ENCODE measurements at places on chromosomes 11 and 22.

DNA sequence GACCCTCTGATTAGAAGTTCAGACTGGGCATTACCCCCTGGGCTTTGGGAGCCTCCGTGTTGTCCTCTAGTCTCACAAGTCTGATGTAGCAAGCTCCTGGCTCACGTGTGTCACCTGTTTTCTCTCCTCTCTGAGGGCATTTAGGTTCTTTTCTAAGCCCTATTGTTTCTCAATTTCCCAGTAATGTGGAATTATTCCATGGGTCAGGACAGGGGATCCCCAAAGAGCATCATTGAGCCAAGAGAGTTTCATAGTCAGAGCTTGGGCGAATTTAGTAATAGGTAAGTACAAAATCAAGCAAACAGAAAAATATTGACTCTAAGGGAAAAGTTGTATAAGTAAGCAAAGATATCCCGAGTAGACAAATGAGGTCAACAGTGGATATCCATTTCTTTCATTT is 57.3 kb downstream of the PPP6R2 start:
- DNase-seq = no peak

GRCh38 chr11:8699903-8700302 is 17.3 kb downstream of the RPL27A start:
- DNase-seq = no peak

DNA sequence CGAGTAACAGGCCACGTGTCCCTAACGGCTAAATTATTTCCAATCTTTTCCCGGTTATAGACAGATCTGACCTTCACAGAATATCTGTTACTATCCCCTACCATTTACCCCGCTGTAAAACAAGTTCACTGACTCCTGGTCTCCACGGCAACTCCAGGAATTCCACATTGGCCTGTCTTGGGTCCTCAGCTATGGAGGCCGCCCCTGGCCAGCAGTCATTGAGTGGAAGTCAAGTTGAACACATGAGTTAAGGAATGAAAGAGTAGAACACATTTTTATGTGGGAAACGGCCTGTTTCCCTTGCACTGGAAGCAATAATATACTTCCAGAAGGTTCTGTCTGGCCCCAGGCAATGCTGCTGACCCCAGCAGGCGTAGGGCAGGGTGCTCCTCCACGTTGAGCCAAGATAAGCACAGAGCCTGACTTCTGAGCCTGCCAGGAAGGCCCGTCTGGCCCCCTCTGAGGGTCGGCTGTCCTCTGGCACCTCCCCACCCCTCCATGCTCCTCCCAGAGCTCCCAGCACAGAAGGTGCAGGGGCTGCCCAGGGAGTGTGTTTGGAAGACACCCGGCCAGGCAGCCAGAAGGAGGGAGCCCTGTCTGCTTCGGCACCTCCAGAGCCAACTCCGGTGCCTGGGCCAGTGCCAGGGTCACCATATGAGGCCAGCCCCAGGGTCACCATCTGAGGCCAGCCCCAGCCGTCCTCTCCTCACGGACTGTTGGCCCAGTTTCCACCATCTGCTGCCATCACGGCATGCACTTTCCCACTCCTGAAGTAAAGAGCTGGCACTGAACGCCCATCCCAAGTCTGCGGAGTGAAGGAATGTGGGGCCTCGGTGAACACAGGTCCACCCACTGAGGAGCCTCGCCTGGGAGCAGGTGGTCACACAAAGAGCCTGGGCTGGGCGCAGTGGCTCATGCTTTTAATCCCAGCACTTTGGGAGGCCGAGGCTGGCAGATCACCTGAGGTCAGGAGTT is 813.2 kb downstream of the BRD1 start:
- no peak for DNase-seq

DNA sequence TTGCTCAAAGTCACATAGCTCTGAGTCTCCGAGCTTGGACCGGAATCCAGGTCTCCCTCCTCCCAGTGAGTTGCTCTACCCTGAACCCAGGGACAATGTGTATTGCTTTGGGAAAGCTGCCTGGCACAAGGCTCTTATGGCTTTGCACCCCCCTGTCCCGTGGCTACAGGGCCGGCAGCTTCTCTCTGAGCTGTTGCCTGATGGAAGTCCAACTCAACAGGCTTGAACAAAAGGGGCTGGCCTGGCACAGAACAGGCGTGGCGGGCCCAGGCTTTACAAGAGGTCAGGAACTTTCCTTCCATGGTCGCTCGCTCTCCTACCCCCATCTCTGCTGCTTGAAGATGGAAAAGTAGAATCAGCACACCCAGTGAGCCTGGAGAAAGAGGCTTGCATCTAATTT is 34.3 kb downstream of the MYEOV start:
- no peak for DNase-seq

DNA sequence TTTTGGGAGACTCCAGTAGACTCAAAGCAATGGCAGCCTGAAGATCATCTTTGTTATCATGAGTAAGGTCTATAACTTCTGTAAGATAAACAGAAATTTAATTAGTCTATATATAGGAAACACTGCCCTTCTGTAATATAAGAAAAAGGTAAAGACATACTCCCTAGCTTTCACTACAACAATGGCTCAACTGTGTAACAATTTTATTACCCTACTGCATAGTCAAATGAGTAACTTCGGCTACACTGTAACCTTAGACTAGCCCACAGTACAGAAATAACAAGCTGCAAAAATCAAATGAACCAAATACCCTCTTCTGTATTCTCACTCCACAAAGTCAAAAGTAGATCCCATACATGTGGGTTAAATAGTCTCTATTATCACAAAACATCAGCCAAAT is 33.7 kb downstream of the USP28 start:
- no peak for DNase-seq

DNA sequence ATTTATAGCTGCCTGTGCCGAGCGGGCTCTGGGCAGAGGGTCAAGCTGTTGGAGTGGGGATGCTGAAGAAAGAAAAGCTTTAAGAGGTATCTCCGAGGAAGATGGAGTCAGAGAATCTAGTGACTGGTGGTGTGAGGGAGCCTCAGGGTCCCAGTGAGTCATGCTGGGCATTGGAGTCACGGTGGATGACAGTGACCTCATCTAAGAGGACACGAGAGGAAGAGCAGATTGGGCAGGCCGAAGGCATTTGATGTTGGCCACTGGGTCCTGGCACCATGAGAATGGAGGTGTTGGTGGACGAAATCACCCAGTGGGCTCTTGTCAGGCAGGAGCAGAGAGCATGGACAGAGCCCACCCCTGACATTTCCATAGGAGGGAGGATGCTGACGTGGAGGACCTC is 68.4 kb downstream of the TBC1D22A start:
- DNase-seq = no peak

GRCh38 chr11:106091480-106092123 is 14.1 kb downstream of the AASDHPPT start:
- no peak for DNase-seq

DNA sequence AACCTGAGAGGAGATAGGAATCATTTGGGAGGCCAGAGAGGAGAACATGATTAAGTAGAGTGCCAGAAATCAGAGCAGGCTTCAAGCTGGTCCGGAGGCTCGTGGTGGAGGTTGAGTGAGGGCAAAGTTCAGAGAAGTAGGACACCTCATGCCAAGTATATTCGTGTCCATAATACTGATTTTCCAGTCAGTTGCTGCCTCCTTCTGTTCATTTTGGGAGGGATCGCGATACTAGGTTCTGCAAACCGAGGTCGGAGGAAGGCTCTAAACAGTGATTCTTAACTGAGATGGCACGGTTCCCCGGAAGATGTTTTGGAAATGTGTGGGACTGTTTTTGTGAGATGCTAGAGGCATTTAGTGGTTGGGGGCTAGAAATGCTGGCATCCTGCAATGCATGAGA is 13.6 kb upstream of the CD3E start:
- DNase-seq = no peak

Measured in activated CD8-positive, alpha-beta memory T cell treated with anti-CD3 and anti-CD28 coated beads for 4 hours (primary cell).